ENCODE measurements at places on chromosomes 2 and 18.

DNA sequence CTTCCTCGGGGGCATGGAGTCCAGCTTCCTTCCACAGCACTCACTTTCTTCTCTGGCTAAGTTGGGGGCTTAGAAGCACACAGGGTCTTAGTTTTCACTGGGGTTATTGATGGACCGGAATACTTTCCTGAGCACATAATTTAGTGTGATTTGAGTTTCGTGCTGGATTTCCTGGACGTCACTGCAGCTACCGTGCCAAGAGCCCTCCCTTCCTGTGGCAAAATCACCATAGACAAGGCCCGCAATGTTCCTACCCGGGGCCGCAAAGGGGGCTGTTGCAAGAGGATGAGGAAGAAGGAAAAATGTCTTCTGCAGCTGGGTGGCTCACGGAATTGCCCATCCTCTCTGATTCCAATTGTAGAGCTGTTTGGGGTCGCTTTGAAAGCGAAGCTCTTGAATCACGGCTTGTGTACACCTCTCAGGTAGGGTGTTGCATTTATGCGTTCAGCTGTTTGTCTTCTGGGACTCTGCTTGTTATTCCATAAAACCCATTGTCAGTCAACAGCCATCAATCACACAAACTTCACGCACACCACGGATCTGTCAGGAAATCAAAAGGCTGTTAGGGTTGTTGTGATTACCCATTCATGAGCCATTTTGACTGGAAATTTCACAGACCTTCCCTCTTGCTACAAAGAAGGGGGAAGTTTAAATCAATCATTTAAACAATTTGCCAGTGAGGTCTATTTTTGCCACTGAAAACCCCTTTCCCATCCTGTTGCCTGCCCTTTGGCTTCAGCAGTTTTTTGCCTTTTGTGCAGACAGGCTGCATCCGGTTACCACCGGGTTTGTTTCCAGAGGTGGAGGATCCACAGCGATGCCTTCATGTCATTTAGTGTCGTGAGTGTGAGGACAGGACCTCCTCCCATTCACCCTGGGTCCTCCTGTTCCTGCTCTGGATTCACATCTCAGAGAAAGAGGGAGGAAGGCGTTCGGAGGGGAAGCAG is 36.0 kb downstream of the SMIM21 start:
- DNase-seq, result no peak

DNA sequence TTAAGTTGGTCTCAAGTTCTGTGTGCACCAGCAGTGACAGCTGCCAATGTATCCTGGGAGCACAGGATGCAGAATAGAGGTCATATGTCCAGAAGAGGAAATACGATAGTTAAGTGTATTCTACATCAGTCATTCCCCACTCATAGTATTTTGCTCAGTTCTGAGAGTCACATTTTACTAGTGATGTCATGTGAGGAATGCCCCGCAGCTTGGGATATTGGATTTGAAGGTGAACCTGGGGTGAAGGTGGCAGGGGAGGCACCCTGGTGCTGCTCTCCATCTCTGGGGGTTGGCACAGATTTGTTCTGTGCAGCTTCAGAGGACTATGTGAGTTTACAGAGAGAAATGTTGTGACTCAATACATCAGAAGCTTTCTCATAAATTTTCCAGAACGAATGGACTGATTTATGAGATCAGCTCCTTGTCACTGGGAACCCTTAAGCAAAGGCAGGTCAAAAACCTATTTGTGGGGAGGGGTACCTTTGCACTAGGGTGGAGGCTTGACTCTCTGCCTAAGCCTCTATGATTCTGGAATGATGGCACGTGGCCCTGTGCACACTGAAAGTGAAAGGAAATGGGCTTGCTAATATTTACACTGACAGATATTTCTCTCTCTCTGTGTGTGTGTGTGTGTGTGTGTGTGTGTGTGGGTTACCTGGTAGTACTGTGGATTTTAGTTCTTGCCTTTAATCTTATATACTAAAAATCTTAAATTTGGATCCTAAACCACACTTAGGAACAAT is 95.9 kb downstream of the NEB start:
- peak; percentile 35 for DNase-seq

GRCh38 chr2:35873921-35874320 is 481.7 kb upstream of the CRIM1 start:
- no peak for DNase-seq

DNA sequence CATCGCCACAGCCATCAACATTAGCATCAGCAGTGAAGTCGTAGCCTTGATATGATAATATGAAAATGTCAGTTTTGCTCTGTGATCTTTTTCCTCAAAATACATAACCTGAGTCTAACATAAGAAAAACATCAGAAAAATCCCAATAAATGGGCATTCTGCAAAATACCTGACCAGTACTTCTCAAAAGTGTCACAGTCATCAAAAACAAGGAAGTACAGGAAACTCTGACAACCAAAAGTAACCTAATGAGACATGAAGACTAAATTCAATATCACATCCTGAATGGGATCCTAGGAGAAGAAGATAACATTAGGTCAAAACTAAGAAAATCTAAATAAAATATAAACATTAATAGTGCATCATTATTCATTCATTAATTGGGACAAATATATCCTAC is 1731.0 kb downstream of the SUCLG1 start:
- no peak for DNase-seq

DNA sequence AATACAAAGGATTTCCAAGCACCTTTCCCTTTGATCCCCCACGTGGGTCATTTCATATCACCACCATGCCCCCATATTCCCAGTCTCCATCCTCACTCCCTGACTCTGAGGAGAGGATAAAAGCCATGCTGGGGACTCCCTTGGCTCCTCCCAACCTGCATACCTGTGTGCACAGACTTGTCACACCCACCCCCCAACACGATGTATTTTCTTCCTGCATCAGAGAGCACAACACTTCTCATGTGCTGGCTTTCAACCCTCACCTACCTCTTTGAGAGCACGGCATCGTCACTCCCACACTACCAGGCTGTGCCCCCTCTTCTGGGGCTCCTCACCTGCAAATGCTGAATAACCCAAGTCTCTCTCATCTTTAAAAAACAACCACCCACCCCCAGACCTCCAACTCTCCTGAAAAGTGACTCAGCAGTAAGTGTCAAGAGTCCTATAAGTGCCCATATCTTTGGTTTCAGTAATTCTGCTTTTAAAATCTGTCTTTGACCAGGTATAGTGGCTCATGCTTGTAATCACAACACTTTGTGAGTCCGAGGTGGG is 53.1 kb downstream of the AP1S3 start:
- DNase-seq, result no peak

DNA sequence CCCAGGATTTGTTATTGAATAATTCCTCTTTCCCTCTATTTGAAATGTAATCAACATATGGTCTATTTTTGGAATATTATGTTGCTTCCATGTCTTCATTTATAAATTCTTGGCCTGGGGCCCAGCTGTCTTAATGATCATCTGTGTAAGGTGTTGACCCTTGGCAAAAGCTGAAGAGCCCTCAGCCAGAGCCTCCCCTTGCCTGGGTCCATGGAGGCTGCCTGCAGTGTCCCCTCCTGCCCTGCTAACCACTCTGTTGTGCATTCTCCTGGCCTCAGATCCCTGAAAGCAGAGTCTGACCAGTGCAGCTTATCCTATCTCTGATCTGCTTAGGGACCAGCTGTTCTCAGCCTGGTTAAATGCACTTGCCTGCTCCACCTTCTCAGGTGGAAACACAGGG is 226.1 kb upstream of the APCDD1 start:
- DNase-seq, result no peak

- DNase-seq, result no peak
Observed at GRCh38 chr18:39057423-39058064, 1491.9 kb upstream of the CELF4 start.

DNA sequence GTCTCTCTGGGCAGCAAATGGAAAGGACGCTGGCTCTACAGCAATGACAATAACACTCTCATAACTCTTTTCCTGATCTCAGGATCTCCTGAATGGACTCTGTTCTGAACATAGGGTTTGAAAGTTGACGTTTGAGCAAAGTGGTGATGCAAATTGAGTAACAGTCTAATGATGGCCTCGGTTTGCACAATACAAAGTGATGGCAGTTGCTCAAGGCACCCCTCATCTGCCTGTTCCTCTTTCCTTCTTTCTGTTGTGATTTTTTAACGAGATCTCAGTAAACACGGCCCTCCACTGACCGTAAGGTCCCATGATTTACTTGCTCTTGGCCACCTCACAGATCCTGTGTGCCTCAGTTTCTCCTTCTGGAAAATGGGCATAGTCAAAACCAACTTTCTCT is 303.6 kb downstream of the SLC8A1 start:
- DNase-seq, result no peak

GRCh38 chr2:121355488-121355887 is 70.5 kb upstream of the TFCP2L1 start:
- DNase-seq, result no peak

DNA sequence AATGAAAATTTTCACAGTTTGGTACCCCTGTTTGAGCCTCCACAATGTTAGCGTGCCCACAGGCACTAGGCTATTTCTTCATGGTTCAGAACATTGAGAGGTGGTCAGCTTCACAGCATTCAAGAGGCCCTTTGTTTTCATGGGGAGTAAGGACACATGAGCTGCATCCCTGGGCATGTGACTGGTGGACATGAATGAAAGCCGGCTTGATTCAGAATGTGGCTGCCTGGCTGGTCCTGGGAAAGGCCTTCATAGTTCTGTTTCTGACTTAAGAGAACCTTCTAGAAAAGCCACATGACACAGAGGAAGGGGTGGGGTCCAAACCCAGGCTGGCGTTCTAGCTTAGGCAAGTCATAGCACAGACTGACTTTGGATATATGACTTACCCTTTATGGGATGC is 420.6 kb downstream of the CMPK2 start:
- no peak for DNase-seq

- DNase-seq, result no peak
Observed at GRCh38 chr2:35503738-35504199, 851.8 kb upstream of the CRIM1 start.

GRCh38 chr2:127104166-127104660 is 2.7 kb downstream of the BIN1 start:
- no peak for DNase-seq

DNA sequence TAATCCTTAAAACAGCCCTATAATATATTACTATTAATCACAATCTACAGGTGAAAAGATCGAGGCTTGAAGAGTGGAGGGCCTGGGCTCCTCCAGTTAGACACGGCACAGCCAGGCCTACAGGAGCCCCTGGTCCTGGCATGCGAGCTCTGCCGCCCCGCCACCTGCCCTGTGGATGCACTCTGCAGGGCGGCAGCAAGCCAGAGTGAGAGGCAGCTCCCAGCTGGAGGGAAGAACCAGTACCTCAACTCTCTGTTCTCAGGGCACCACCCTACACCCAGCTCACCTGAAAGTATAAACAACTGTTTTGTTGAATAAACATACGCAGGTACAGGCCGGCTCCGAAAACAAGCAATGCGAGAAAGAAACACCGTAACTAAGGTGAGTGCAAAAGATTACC is 34.6 kb downstream of the EIPR1 start:
- DNase-seq, result no peak

GRCh38 chr2:98839292-98839691 is 96.7 kb downstream of the CRACDL start:
- DNase-seq, result no peak

GRCh38 chr2:39636306-39636705 is 29.4 kb upstream of the TMEM178A start:
- DNase-seq, result no peak

DNA sequence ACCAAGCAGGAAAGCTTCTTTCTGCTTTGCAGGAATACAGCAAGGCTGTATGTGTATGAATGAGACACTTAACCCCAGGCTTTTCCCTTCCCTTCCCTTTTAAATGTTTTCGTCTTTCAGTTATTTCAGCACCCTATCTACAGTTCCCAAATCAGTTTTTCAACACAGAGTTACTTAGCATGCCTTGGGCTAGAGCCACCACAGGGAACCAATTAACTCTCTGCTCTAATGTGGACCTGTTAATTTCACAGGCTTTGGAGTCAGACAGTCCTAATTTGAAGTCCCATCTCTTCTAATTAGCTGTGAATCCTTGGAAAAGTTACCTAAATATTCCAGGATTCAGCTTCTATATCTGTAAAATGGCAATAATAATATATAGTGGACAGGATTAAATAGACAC is 89.2 kb upstream of the REG3A start:
- DNase-seq, result no peak

DNA sequence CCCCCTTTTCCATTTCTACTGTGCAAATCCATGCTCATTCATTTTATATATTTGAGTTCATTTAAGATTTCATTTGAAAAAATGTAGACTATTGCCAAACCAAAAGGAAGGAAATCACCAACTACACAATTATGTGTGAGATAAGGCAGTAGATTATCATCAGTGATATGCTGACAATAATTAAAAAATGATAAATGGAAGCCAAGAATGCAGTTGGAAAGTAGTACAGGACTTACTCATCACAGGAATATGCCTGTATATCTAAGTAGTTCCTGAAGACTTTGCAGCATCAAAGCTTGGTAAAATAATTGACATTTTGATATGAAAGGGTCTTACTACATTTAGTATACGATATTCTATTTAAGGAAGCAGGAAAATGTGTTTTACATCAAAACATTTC is 166.1 kb upstream of the OTX1 start:
- DNase-seq, result no peak

- DNase-seq, result no peak
Observed at GRCh38 chr2:133045787-133046186, 375.8 kb upstream of the LYPD1 start.

- DNase-seq, result no peak
Observed at GRCh38 chr18:2316082-2316750, 255.1 kb downstream of the METTL4 start.

DNA sequence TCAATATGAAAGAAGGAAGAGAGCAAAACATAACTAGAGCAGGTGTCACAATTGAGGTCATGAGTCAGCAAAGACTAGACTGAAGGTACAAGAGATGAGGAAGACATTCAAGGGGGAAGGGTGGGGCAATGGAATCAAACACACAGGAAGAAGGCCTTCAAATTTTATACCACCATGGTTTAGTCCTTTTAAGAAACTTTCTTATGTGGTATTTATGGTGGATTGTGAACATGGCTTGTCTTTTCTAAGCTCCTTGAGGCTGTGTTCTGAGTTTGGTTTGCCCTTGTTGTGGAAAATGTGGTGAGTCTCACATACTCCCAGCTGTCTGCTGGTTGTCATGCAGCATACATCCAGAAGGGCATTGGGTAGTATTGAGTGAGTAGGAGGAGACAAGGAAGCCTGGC is 62.1 kb downstream of the NABP1 start:
- no peak for DNase-seq

- DNase-seq, result no peak
Observed at GRCh38 chr2:207061181-207061580, 104.6 kb downstream of the KLF7 start.

DNA sequence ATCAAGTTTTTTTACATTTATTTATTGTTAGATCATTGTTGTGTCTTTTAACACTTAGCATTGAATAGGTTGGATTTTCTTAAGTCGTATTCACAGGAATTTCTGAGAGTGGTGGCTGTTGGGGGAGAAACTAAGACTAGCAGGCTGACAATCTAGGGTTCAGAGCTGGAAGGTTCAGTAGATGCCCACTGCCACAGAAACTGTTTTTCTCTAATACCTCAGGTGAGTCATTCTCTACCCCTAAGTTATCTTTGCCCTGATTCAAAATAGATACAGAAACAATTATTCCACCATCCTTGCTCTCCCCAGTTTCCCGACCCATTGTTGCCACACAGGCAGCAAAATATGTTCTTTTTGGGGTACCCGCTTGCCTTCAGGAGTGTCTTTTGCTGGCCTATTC is 870.8 kb upstream of the ID2 start:
- DNase-seq, result no peak
